Activated CD8-positive, alpha-beta memory T cell treated with anti-CD3 and anti-CD28 coated beads, Interleukin-2, amount 10 ng/mL, durations not matched to agents 7 days and 5 days (primary cell): ENCODE measurements at places on chromosomes 6 and 20. TPM values are rescaled to one million over a fixed set of nuclear protein-coding genes. Genes with fewer than 3 reads are reported as not detected.

Gene GRM1
- total RNA-seq: not detected

Gene KCNK17
- not detected for total RNA-seq

Gene SYNDIG1
- total RNA-seq: not detected

- H3K36me3 ChIP-seq: no peaks in the 10 kb centered on the region
- H3K4me3 ChIP-seq: no peak overlapping the region
- no peak for DNase-seq
Observed at GRCh38 chr20:40868551-40869217, 159.9 kb upstream of the TOP1 start.

- H3K4me1 ChIP-seq: no peaks in the 10 kb centered on the region
- no peak overlapping the region for H3K27ac ChIP-seq
- DNase-seq: no peak
- H3K36me3 ChIP-seq: no peaks in the 10 kb centered on the region
- H3K4me3 ChIP-seq: no peak overlapping the region
- H3K27me3 ChIP-seq: peaks cover 16% of the 10 kb centered on the region
Observed at GRCh38 chr6:163776196-163776905, 361.8 kb downstream of the QKI start.

DNA sequence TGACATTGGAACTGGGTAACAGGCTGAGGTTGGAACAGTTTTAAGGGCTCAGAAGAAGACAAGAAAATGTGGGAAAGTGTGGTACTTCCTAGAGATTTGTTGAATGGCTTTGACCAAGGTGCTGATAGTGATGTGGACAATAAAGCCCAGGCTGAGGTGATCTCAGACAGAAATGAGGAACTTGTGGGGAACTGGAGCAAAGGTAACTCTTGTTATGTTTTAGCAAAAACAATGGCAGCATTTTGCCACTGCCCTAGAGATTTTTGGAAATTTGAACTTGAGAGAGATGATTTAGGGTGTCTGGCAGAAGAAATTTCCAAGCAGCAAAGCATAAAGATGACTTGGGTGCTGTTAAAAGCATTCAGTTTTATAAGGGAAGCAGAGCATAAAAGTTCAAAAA is 474.7 kb upstream of the ADGRB3 start:
- no peaks in the 10 kb centered on the region for H3K36me3 ChIP-seq
- no peaks in the 10 kb centered on the region for H3K4me1 ChIP-seq
- no peaks in the 10 kb centered on the region for H3K27me3 ChIP-seq
- no peak overlapping the region for H3K27ac ChIP-seq

GRCh38 chr6:113564371-113565171 is 292.6 kb upstream of the MARCKS start:
- no peak overlapping the region for H3K4me3 ChIP-seq

GRCh38 chr6:89081129-89081422 is 525 bp downstream of the PNRC1 start:
- H3K4me1 ChIP-seq: peaks cover 26% of the 10 kb centered on the region
- no peak for DNase-seq
- H3K27ac ChIP-seq: peak overlapping the region; percentile 99
- no peaks in the 10 kb centered on the region for H3K27me3 ChIP-seq
- H3K36me3 ChIP-seq: peaks cover 36% of the 10 kb centered on the region

GRCh38 chr6:6230286-6230685 is 90.2 kb downstream of the F13A1 start:
- no peaks in the 10 kb centered on the region for H3K36me3 ChIP-seq
- H3K4me1 ChIP-seq: no peaks in the 10 kb centered on the region
- no peak overlapping the region for H3K4me3 ChIP-seq
- DNase-seq: no peak

DNA sequence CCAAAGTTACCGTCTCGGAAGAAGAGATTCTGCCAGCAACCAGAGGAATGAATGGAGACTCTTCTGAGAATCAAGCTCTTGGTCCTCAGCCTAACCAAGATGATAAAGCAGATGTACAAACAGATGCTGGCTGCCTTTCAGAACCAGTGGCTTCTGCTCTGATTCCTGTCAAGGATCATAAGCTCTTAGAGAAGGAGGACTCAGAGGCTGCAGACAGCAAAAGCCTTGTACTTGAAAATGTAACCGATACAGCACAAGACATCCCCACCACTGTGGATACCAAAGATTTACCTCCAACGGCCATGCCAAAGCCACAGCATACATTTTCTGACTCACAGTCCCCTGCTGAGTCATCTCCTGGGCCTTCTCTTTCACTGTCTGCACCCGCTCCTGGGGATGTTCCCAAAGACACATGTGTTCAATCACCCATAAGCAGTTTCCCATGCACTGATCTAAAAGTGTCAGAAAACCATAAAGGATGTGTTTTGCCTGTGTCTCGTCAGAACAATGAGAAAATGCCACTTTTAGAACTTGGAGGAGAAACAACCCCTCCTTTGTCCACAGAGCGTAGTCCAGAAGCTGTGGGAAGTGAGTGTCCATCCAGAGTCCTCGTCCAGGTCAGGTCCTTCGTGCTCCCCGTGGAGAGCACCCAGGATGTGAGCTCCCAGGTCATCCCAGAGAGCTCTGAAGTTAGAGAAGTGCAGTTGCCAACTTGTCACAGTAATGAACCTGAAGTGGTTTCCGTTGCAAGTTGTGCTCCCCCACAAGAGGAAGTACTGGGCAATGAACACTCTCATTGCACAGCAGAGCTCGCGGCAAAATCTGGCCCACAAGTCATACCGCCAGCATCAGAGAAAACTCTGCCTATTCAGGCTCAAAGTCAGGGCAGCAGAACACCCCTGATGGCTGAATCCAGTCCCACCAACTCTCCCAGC is 109.6 kb downstream of the RTN4IP1 start:
- DNase-seq: peak; percentile 95
- peaks cover 43% of the 10 kb centered on the region for H3K36me3 ChIP-seq
- peaks cover 55% of the 10 kb centered on the region for H3K4me1 ChIP-seq

- H3K4me3 ChIP-seq: peak within 1 kb of the TSS; percentile 52
- no peaks in the 10 kb centered on the region for H3K36me3 ChIP-seq
- H3K27ac ChIP-seq: no peak within 1 kb of the TSS
- DNase-seq: no peak
- peaks cover 79% of the 10 kb centered on the region for H3K27me3 ChIP-seq
- peaks cover 18% of the 10 kb centered on the region for H3K4me1 ChIP-seq
Observed at GRCh38 chr6:127118298-127119101, at the start of gene RSPO3. RSPO3 (plus strand) TSS chr6:127118671; CDS start chr6:127119193, 522 bp downstream.
